ENCODE measurements at places on chromosomes 5 and 9.

- no peak for DNase-seq
Measured at GRCh38 chr5:173089581-173089980, 33.4 kb downstream of the CREBRF start.

DNA sequence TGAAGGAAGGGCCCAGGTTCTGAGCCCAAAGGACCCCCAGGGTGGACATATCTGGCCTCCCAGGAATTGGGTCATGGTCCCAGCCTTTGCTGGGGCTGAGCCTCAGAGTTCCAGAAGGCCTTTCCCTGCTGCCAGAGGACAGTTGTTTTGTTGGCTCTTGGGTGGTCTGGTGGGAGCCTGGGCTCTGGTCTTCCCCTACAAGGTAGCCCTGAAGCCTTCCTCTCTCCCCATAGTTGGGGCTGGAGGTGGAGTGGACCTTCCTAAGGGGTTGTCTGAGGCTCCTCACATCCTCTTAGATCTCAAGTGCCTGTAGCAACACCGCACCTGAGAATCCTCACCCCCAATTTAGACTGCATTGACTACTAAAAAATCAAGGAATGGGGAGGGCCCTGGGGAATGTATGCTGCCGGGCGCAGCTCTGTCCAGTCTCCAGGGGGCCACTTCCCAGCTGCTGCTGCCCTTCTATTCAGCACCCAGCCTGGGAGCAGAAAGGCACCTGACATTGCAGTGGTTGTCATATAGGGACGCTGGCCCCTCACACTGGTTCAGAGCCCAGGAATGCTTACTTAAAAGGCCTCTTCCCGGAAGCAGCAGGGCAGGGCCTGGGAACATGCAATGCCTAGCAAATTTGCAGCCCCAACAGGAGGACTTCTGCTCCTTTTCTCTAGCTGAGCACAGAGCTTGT, 66.4 kb downstream of the IL31RA start:
- no peak for DNase-seq

DNA sequence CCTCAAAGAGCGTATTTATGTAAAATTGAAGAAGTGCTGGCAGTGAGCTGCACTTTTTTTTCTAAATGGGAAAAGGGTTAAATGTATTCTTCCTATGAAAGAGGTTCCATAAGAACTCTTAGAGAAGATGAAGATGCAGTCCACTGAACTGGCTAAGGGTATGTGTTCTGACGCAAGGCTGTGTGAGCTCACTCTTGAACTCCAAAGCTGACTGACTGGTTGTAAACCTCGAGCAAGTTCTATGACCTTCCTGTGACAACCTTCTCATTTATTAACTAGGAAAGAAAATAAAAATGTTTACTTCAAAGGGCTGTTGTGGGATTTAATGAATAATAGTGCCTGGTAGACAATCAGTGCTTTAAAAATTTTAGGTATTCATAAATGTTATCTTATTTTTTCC, 46.7 kb downstream of the POC5 start:
- DNase-seq, result no peak

DNA sequence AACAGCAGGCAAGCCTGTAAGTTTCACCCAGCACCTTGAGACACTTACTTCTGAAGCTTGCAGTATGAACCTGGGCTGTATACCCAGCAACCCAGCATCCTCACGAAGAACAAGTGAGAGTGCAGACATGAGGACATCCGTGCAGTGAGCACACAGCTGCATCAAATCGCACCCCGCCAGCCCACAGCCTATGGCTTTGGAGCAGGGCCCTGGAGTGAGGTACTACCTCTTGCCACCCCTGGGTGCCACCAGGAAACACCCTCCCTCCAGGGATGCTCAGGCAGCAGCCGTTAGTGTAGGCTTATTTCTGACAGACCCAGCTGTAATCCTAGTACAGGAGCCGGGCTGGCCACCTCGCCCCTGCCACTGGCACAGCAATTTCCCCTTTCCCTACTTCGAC, 81.4 kb downstream of the ATPSCKMT start:
- DNase-seq, result no peak

DNA sequence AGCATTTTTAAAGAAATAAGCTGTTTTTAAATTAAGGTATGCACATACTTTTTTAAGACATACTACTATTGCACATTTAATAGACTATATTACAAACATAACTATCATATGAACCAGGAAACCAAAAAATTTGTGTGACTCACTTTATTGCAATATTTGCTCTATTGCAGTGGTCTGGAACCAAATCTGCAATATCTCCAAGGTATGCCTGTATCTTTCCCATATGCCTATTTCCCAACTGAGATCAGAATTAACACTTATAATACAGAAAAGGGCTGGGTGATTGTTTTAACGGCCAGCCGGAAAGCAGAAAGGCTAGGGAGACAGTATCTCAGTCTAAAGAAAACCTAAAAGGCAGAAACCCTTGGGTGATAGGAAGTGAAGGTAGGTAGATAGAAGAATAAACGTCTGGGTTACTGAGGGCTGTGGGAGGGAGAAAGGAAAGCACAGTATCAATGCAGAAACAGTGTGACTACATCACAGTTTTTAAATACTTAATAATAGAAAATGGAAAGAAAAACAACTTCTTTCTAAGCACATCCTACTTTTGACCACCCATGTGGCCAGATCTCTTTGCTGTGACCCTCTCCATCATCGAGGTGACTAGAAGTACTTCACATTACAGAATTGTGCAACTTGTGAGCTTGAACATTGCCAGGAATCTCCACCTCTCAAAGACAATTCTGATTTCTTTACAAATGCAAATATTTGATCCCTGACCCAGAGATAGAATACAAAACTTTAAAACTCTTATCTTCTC, 126.4 kb downstream of the LPAR1 start:
- no peak for DNase-seq

- DNase-seq, result no peak
Measured at GRCh38 chr9:131470581-131470991, 32.1 kb upstream of the POMT1 start.

DNA sequence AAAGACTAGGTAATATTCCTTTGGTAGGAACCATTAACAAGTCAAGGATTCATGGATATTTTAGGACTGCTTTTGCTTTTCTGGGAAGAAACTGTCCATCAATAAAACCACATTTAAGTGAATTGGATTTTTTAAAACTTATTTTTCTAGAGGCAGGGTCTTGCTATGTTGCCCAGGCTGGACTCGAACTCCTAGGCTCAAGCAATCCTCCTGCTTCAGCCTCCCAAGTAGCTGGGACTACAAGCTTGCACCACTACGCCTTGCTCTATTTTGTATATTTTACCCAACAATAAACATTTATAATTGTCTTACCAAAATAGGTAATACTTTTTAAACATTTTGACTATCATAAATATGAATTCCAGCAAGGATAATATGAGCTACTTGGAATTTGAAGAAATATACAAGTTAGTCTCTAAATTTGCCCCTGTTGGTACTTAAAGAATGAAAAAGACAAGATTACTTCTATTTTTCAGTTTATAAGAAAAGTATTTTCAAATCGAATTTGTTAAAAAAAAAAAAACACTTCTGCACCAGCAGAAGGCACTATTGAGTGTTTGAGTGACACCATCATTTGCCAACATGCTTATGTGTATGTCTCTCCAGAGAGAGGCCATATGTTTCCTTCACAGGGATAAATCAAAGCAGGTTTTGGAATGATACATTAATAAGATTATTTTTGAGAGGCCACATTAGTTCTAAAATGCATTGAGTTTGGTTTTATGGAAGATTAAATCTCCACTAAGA, 60.0 kb upstream of the CARTPT start:
- DNase-seq, result no peak

DNA sequence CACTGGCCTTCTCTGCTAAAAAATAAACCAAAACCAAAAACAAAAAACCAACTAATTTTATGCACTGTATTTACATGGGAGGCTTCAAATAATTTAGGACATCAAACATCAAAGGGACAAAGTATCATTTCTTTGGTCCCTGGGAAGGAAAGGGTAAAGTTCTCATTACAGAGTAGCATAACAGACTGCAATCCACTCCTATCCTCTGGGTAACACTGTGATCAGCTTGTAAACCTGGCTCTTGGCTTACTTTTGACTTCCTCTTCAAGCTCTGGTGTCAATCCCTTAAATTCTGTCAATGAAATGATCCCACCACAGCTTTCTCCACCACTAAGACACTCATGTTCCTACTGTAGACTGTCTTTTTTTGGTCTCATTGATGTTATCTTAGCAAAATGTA, 69.8 kb upstream of the VCAN start:
- DNase-seq, result no peak

DNA sequence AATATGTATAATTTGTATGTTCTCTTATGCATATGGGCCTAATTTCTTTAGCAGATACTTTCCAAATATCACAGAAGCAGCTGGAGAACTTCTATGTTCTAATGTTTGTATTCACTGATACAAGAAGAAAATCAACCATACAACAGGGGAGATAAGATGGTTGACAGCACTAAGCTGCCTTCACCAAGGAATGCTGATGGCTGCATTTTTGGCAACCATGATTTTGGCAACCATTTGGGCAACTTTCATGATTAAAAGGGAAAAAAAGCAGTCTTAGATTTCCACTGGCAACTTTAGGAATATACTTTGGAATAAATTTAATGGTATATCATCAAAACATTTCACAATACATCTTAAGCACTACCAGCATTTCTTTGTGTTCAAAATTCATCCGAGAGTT, 740.3 kb upstream of the CDH6 start:
- no peak for DNase-seq

GRCh38 chr9:98191181-98191608, 1.2 kb downstream of the CORO2A start:
- DNase-seq, result no peak

- no peak for DNase-seq
Measured at GRCh38 chr9:120650352-120650751, 63.9 kb downstream of the MEGF9 start.

DNA sequence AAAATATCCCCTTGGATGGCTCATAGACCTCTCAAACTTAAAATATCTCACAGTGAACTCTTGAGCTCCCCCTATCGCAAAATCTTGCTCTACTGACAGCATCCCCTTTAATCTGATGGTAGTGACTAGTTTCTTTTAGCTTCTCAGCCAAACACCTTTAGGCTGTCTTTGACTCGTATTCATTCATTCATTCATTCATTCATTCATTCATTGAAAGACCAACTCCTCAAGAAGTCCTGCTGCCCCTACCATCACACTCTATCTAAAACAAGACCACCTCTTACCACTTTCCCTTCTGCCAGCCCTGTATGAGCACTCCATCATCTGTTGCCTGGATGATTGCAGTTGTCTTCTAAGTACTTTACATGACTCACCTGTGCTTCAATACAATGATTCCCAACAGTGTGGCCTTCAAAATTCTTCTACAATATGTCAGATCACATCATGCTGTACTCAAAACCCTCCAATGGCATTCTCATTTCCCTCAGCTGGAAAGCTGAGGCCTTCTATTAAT, 46.8 kb downstream of the ITGA2 start:
- peak; percentile 51 for DNase-seq

GRCh38 chr5:135690466-135690865, 111.7 kb upstream of the CXCL14 start:
- no peak for DNase-seq

GRCh38 chr9:84669288-84670137, at the start of gene NTRK2:
Gene NTRK2 (plus strand): TSS chr9:84669729. CDS start chr9:84670749, 1,020 bp downstream.
- DNase-seq, result no peak

GRCh38 chr9:84278130-84278529, 62.4 kb downstream of the SLC28A3 start:
- DNase-seq, result no peak

DNA sequence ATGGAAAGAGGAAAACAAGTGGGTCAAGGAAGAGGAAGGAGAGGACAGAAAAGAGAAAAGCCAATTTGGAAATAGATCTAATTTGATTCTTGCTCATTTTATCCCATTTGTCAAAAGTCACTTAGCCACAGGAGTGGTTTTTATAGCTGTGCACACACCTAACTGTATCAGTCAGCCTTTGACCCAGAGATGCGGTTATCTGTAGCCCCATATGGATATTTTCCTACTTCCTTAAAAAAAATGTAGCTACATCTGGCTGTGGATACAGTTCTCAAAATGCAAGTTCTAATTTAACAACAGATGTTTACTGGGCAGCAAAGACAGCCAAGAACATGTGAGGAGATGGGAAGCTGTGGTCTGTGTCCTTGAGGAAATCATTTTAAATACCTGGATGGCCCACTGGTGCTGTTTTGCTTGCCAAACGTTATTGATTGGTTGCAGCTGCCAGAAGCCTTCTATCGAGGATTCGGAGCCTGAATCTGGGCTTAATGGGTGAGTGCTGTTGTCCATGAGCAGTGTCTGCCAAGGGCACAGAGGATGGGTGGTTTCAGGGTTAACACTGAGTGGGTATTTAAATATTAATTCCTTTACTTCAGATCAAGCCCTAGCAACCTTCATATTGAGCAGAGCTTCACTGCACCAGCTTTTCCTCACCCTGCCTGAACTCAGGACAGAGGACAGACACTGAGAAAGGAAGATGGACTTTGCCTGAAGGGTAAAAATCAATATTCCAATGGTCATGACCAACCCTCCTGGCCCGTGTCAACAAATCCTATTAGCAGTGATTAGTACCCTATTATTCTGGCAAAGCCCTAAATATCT, 92.2 kb downstream of the APBA1 start:
- DNase-seq, result no peak

DNA sequence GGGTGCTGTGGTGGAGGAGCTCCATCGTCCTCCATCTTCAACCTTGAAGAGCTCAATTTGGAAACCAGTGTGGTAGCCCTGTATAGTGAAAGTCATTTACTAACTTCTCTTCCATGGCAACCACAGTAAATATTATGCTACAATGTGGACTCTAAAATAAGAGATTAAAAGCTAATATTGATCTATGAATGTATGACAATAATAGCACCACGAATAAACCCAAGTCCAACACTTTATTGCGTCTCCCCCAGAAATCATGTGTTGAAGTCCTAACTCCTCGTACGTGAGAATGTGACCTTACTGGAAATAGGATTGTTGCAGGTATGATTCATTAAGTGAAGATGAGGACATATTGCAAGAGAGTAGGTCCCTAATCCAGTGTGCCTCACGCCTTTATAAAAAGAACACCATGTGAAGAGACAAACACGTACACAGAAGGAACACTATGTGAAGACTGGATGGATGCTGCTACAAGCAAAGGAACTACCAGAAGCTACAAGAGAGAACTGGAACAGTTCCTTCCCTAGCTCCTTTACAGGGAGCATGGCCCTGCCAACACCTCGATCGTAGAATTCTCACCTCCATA, 276.2 kb downstream of the PDE4D start:
- DNase-seq, result no peak

DNA sequence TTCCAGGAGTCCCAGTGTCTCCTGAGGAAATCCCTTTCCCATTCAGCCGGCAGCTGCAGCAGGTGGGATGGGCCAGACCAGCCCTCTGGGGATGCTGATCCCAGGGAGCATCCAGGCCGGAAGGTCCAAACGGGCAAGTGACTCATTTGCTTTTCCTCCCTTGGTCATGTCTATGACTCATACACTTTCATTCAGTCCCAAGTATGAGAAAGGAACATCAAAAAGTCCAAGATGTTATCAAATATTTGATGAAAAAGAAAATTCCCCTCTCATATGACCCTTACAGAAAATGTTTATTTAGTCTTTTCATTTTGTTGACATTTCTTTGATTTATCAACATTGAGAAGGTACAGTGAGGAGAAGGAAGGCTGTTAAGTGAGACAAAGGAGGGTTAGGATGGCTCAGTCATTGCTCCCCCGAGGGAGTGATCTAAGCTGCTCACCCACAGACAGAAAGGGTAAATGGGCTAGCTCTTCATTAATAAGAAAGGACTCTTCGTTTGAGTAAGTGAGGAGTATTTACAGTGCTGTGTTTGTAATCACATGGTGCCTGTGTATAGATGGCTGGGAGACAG, 117.6 kb upstream of the ANKRD55 start:
- DNase-seq, result no peak

- no peak for DNase-seq
Measured at GRCh38 chr5:151005950-151006576, 14.3 kb upstream of the GPX3 start.

Data from NAMALWA (cell line).